Upper lobe of right lung (tissue), 1 donor: ENCODE measurements at places on chromosomes 1 and 21. TPM values are rescaled to one million over a fixed set of nuclear protein-coding genes. Genes with fewer than 3 reads are reported as not detected.
A peak's percentile ranks its signal among the peaks of the same experiment; 100 is the strongest.

DNA sequence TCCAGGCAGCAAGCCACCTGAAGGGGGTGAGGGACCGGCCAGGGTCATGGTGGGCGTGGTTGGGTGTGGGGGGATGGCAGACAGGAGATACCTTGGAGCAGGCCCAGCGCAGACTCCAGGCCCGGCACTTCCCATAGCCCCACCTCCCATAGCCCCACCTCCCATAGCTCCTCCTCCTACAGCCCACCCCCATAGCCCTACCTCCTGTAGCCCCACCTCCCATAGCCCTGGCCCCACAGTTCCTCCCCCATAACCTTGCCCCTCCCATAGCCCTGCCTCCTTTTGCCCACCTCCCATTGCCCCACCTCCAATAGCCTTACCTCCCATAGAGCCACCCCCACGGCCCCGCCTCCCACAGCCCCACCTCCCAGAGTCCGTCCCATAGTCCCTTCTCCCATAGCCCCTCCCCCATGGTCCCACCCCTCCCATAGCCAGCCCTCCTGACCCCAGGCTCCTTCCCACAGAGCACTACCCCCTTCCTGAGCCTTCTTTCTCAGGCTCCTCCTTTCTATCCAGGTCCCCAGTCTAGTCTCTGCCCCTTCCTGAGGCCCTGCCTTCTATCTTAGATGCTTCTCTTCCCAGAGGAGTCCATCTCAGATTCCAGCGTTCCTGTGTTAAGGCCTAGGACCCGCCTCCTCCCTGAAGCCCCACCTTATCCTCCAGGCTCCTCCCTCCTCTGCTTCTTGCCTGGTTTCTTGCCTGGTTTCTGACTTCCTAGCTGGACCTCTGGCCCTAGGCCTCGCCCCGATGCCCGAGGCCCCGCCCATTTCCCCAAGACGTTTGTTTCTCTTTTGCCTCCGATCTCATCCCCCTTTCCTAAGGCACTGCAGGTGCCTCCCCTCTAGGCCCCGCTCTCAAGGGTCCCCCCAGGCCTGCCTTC, 46.8 kb downstream of the PTPRU start:
- no peaks in the 10 kb centered on the region for H3K27me3 ChIP-seq
- no peak overlapping the region for H3K27ac ChIP-seq
- H3K36me3 ChIP-seq, result peaks cover 15% of the 10 kb centered on the region
- no peaks in the 10 kb centered on the region for H3K4me1 ChIP-seq
- H3K4me3 ChIP-seq, result no peak overlapping the region

ERG gene
- total RNA-seq, result 36.7 TPM

DFFB gene
- 8.5 TPM for total RNA-seq

DNA sequence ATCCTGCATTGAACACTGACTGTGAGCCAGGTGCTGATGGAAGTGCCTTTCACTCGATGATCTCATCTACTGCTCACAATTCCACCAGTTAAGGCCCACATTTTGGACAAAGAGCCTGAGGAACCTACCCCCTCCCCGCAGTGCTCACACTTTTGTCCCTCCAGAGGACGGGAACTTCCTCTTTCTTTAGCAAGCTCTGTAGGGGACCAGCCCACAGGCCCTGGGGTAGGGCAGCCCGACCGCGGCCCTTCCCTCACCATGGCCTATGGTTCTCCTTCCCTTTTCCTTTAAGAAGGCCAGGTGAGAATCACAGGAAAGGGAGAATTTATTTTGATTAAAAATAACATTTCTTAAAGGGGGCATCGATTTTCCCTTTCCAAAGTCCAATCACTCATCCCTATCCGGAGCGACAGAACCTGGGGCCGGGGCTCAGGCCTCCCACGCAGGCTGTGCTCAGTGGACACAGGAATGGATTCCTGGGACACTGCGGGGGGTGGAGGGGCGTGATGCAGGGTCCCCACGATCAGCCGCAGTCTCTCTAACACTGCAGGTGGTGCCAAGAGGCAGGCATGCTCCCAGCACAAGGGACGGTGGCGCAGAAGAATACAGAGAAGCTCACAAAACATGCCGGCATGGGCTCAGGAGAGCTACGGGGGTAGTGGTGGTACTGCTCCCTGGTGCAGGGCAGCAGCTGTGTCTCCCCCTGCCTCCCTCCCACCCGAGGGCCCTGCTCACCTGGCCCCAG, 8.9 kb upstream of the KCNE1 start:
- no peaks in the 10 kb centered on the region for H3K27me3 ChIP-seq
- H3K36me3 ChIP-seq, result peaks cover 60% of the 10 kb centered on the region
- no peak overlapping the region for H3K4me3 ChIP-seq

GRCh38 chr1:27413004-27413403, 20.6 kb downstream of the GPR3 start:
- H3K4me3 ChIP-seq, result no peak overlapping the region
- DNase-seq, result no peak

GPR61 gene
- not detected for total RNA-seq

- H3K4me3 ChIP-seq, result no peak overlapping the region
- no peak overlapping the region for H3K27ac ChIP-seq
- no peaks in the 10 kb centered on the region for H3K36me3 ChIP-seq
- no peaks in the 10 kb centered on the region for H3K27me3 ChIP-seq
- no peaks in the 10 kb centered on the region for H3K4me1 ChIP-seq
These were observed 8.9 kb upstream of the KCND3 start for GRCh38 chr1:111998332-111998731.

DNA sequence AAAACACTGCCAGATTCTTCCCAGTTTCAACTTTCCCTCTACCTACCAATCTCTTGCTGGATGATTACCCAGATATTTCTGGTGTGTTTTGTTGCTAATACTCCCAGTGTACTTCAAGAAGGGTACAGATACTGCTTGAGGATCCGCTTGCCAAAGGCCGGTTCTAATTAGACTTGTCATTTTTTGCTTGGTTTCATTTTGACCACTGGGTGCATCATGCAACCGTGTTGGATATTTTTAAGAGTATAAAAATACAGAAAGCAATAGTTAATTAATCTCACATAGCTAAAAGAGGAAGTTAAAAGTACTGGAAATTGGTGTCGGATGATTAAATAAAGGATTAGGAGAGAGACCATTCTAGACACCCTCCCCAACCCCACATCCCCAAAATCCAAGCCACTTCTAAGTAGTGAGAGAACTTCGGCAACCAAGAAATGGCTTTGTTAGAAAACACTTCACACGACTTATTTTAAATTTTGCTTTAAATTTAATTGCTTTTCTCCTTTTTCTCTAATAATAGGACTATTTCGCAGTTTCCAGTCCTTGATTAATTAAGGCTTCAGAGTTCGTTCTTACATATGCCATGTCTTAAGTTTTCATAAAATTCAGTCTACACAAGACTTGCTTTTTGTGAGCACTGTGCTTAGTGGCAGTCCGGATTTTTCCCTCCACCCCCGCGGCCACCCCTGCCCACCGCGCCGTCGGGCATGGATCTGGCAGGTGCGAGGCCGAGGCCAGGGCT, 2.5 kb upstream of the CDKN2C start:
- H3K4me3 ChIP-seq, result peak overlapping the region; percentile 73
- no peaks in the 10 kb centered on the region for H3K36me3 ChIP-seq
- peak overlapping the region; percentile 94 for H3K27ac ChIP-seq
- H3K4me1 ChIP-seq, result no peaks in the 10 kb centered on the region

- peaks cover 5% of the 10 kb centered on the region for H3K4me1 ChIP-seq
- no peaks in the 10 kb centered on the region for H3K27me3 ChIP-seq
- no peak overlapping the region for H3K4me3 ChIP-seq
- no peaks in the 10 kb centered on the region for H3K36me3 ChIP-seq
- DNase-seq, result no peak
These were observed 207.1 kb downstream of the ROR1 start for GRCh38 chr1:63980740-63981407.

DNA sequence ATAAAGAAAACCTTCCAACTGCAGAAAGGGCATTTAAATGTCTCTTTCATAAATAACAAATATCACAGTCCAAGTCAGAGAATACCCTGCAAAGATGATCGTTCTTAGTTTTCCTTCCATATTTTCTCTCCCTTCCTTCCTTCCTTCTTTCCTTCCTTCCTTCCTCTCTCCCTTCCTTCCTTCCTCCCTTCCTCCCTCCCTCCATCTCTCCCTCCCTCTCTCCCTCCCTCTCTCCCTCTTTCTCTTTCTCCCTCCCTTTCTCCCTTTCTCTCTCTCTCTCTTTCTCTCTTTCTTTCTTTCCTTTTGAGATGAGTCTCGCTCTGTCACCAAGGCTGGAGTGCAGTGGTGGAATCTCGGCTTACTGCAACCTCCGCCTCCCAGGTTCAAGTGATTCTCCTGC, 29.0 kb upstream of the SCAF4 start:
- H3K4me3 ChIP-seq, result no peak overlapping the region
- no peak for DNase-seq
- no peak overlapping the region for H3K27ac ChIP-seq

DNA sequence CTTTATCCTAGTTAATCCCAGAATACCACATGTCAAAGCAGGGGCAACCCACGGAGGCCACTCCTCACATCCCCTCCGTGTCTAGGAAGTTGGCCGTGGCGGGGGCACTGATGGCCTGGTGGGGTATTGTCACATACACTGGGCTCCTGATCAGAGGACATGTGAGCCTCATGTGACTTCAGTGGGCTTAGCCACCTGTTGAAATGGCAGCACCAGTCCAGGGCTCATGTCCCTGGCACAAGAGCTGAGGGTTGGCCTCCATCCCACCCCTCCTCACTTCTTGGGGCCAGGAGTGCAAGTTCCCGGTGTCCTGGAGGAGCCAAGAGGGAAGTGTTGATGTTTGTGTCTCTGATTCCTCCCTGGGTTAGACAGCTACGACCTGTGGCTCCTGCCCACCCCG, 313.4 kb downstream of the CAMTA1 start:
- no peak for DNase-seq
- no peaks in the 10 kb centered on the region for H3K4me1 ChIP-seq
- no peaks in the 10 kb centered on the region for H3K36me3 ChIP-seq
- H3K27me3 ChIP-seq, result peaks cover 41% of the 10 kb centered on the region

DNA sequence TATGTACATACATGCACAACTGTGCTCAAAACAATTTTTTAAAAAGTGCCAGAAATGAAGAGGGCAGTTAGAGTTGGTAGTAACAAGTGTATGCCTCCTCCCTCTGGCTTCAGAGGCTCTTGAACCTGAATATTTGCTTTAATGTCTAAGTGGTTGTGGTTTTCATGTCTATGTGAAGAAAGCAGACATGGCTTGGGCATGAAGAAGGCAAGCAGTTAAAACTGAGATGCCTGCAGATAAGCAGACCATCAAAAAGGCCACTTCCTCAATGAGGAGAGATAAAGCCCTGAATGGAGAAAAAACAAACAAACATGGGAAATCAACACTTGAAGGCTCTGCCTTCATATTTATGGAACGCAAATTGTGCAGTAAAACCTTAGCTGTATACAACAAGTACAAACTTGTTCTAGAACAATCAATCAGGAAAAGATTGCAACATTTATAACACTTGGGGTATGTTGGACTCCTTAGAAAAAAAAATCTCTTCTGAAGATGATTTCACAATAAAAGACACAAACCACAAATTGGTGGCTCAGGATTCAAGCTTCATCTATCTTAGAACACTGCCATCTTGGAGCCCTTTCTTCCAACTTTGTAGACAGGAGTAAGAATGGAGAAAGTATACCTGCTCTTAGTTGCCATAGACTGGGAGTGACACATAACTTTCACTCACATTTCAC, 52.7 kb upstream of the PLA2G4A start:
- DNase-seq, result no peak
- no peaks in the 10 kb centered on the region for H3K4me1 ChIP-seq
- H3K27me3 ChIP-seq, result no peaks in the 10 kb centered on the region
- no peak overlapping the region for H3K4me3 ChIP-seq
- H3K36me3 ChIP-seq, result no peaks in the 10 kb centered on the region

- H3K4me1 ChIP-seq, result no peaks in the 10 kb centered on the region
- no peak for DNase-seq
- H3K36me3 ChIP-seq, result no peaks in the 10 kb centered on the region
- no peak overlapping the region for H3K27ac ChIP-seq
- H3K27me3 ChIP-seq, result no peaks in the 10 kb centered on the region
These were observed 281.7 kb upstream of the ESRRG start for GRCh38 chr1:217004776-217005436.

- DNase-seq, result peak; percentile 76
- H3K27ac ChIP-seq, result peak overlapping the region; percentile 59
- H3K27me3 ChIP-seq, result no peaks in the 10 kb centered on the region
- peaks cover 34% of the 10 kb centered on the region for H3K4me1 ChIP-seq
- no peaks in the 10 kb centered on the region for H3K36me3 ChIP-seq
- H3K4me3 ChIP-seq, result no peak overlapping the region
These were observed 213.7 kb downstream of the PBX1 start for GRCh38 chr1:164772635-164773034.

GRCh38 chr21:38178653-38179470, 77.9 kb upstream of the KCNJ15 start:
- H3K4me1 ChIP-seq, result no peaks in the 10 kb centered on the region
- H3K36me3 ChIP-seq, result no peaks in the 10 kb centered on the region
- no peak overlapping the region for H3K4me3 ChIP-seq
- no peak overlapping the region for H3K27ac ChIP-seq
- no peaks in the 10 kb centered on the region for H3K27me3 ChIP-seq

- no peaks in the 10 kb centered on the region for H3K36me3 ChIP-seq
- no peak for DNase-seq
- H3K4me1 ChIP-seq, result no peaks in the 10 kb centered on the region
- no peak overlapping the region for H3K4me3 ChIP-seq
- H3K27me3 ChIP-seq, result peaks cover 7% of the 10 kb centered on the region
These were observed 9.6 kb upstream of the ACTL8 start for GRCh38 chr1:17745479-17745955.

DNA sequence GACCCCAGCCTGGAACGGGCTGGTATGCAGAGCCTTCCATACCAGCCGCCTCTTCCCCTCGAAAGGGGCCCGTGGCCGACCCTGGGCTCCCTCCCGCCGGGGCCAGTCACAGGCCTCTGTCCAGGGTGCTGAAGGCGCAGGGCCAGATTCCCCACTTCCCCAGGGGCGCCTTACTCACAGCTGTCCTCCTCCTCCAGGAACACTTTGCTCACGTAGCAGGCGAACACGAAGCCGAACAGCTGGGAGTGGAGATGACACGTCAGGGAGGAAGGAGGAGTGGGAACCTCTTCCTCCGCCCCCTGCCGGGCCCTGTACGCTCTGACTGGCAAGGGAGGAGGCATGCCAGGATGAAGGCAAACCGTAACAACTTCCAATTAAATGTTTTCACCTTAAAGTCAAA, 57.3 kb downstream of the NKAIN1 start:
- no peaks in the 10 kb centered on the region for H3K36me3 ChIP-seq
- H3K27me3 ChIP-seq, result peaks cover 17% of the 10 kb centered on the region
- no peak overlapping the region for H3K27ac ChIP-seq
- no peak overlapping the region for H3K4me3 ChIP-seq
- peaks cover 14% of the 10 kb centered on the region for H3K4me1 ChIP-seq
- peak; percentile 79 for DNase-seq

- no peaks in the 10 kb centered on the region for H3K4me1 ChIP-seq
- no peaks in the 10 kb centered on the region for H3K27me3 ChIP-seq
- no peaks in the 10 kb centered on the region for H3K36me3 ChIP-seq
- no peak overlapping the region for H3K4me3 ChIP-seq
- no peak for DNase-seq
These were observed 486.9 kb upstream of the USP24 start for GRCh38 chr1:55702064-55702463.

TTC24 gene
- total RNA-seq, result not detected

- H3K4me3 ChIP-seq, result no peak overlapping the region
- no peaks in the 10 kb centered on the region for H3K4me1 ChIP-seq
- no peaks in the 10 kb centered on the region for H3K36me3 ChIP-seq
- H3K27ac ChIP-seq, result no peak overlapping the region
- DNase-seq, result no peak
- no peaks in the 10 kb centered on the region for H3K27me3 ChIP-seq
These were observed 33.5 kb upstream of the C1orf53 start for GRCh38 chr1:197868751-197869489.
